Ovary (tissue), 10 donors: ENCODE measurements at places on chromosomes 4 and X. TPM values are rescaled to one million over a fixed set of nuclear protein-coding genes. Genes with fewer than 3 reads are reported as not detected.

- DNase-seq, result no peak
These were observed 53.4 kb upstream of the STX18 start for GRCh38 chr4:4595252-4595651.

SPANXB1 gene
- not detected for polyA plus RNA-seq

DNA sequence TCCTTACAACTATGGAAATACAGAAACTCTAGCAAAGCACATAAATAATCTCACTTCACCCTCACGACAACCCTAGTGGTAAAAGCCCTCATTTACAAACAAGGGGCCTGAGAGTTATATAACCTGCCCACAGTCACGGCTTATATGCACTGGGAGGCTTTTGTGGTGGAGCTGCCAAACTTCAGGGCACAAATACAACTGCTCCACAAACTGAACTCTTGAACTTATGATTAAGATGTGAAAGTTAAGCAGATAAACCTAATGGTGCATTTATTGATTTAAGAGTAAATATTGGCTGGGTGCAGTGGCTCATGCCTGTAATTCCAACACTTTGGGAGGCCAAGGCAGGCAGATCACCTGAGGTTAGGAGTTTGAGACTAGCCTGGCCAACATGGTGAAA, 19.0 kb downstream of the SLC2A9 start:
- DNase-seq, result no peak

CFP gene
- polyA plus RNA-seq, result 1.6 TPM
